ENCODE measurements at places on chromosomes 2 and 18. TPM values are rescaled to one million over a fixed set of nuclear protein-coding genes. Genes with fewer than 3 reads are reported as not detected.

Gene MAP3K19
- total RNA-seq, result not detected

Gene ARID5A
- total RNA-seq, result 83.8 TPM

Gene SP9
- total RNA-seq, result not detected

Gene VAMP8
- total RNA-seq, result 107 TPM

Gene ALPG
- total RNA-seq, result not detected

Gene DSG4
- not detected for total RNA-seq

Gene TTC39C
- total RNA-seq, result 180 TPM

Gene PRLH
- total RNA-seq, result not detected

Gene RASGRP3
- total RNA-seq, result 2.2 TPM

- H3K4me1 ChIP-seq, result no peaks in the 10 kb centered on the region
- no peaks in the 10 kb centered on the region for H3K27me3 ChIP-seq
- H3K27ac ChIP-seq, result no peak overlapping the region
- H3K4me3 ChIP-seq, result no peak overlapping the region
- no peaks in the 10 kb centered on the region for H3K36me3 ChIP-seq
Measured at GRCh38 chr18:23179416-23179815, 44.1 kb downstream of the CABLES1 start.

GRCh38 chr18:49100226-49100968 is 149.6 kb upstream of the SMAD7 start:
- DNase-seq, result no peak
- H3K36me3 ChIP-seq, result no peaks in the 10 kb centered on the region
- H3K27me3 ChIP-seq, result no peaks in the 10 kb centered on the region
- H3K4me1 ChIP-seq, result no peaks in the 10 kb centered on the region
- H3K4me3 ChIP-seq, result no peak overlapping the region

DNA sequence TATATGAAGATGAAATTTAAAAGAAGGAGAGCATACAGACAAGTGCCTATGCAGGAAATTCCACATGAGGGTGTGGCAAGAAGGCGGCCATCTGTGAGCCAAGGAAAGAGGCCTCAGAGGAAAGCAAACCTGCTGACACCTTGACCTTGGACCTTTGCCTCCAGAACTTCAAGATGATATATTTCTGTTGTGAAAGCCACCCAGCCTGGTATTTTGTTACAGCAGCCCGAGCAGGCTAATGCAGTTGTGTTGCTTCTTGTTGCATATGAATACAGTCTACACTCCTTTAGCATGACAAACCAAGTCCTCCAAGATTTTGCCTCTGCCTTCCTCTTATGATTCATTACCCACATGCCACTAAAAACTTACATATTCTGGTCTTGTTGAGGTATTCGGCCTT is 374.8 kb upstream of the TRIB2 start:
- DNase-seq, result no peak
- H3K27me3 ChIP-seq, result no peaks in the 10 kb centered on the region
- no peak overlapping the region for H3K4me3 ChIP-seq
- H3K4me1 ChIP-seq, result no peaks in the 10 kb centered on the region

GRCh38 chr18:29164020-29164706 is 987.2 kb upstream of the CDH2 start:
- H3K4me3 ChIP-seq, result no peak overlapping the region
- no peaks in the 10 kb centered on the region for H3K27me3 ChIP-seq
- no peaks in the 10 kb centered on the region for H3K4me1 ChIP-seq
- DNase-seq, result no peak

- no peaks in the 10 kb centered on the region for H3K4me1 ChIP-seq
- H3K27ac ChIP-seq, result no peak overlapping the region
- no peaks in the 10 kb centered on the region for H3K36me3 ChIP-seq
- no peaks in the 10 kb centered on the region for H3K27me3 ChIP-seq
- no peak for DNase-seq
- H3K4me3 ChIP-seq, result no peak overlapping the region
Measured at GRCh38 chr2:45253151-45253550, 243.9 kb upstream of the SIX2 start.

GRCh38 chr18:13611142-13611600 is 115.2 kb downstream of the FAM210A start:
- H3K4me1 ChIP-seq, result peaks cover 76% of the 10 kb centered on the region
- H3K4me3 ChIP-seq, result peak overlapping the region; percentile 51
- no peaks in the 10 kb centered on the region for H3K36me3 ChIP-seq
- DNase-seq, result peak; percentile 38
- no peaks in the 10 kb centered on the region for H3K27me3 ChIP-seq
- H3K27ac ChIP-seq, result peak overlapping the region; percentile 11

- DNase-seq, result no peak
- no peak overlapping the region for H3K4me3 ChIP-seq
- no peak overlapping the region for H3K27ac ChIP-seq
- H3K4me1 ChIP-seq, result no peaks in the 10 kb centered on the region
- no peaks in the 10 kb centered on the region for H3K27me3 ChIP-seq
Measured at GRCh38 chr18:37403788-37404187, 161.8 kb downstream of the CELF4 start.

DNA sequence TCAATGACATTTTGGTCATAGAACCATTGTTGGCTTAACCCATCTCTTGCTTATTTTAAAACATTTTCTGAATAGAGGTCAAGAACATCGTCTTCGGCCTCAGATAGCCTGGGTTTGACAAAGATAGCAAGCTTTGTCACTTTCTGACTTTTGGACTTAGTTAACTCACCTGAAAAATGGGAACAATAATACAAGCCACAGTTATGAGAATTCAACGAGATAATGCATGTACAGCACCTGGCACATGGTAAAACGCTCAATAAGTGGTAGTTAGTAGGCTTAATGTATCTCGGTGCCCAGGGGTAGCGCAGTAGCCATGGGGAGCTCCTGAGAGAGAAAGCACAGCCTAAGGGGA is 446 bp upstream of the COPS7B start:
- H3K27ac ChIP-seq, result peak overlapping the region; percentile 73
- H3K36me3 ChIP-seq, result peaks cover 14% of the 10 kb centered on the region
- no peaks in the 10 kb centered on the region for H3K27me3 ChIP-seq

GRCh38 chr18:72160510-72161445 is 383.4 kb downstream of the CBLN2 start:
- H3K27me3 ChIP-seq, result no peaks in the 10 kb centered on the region
- DNase-seq, result no peak
- no peak overlapping the region for H3K4me3 ChIP-seq
- no peak overlapping the region for H3K27ac ChIP-seq

GRCh38 chr2:213016984-213017351 is 134.4 kb downstream of the IKZF2 start:
- no peak overlapping the region for H3K4me3 ChIP-seq
- H3K36me3 ChIP-seq, result no peaks in the 10 kb centered on the region
- no peak for DNase-seq
- no peak overlapping the region for H3K27ac ChIP-seq
- no peaks in the 10 kb centered on the region for H3K27me3 ChIP-seq
- H3K4me1 ChIP-seq, result peaks cover 7% of the 10 kb centered on the region

- H3K27me3 ChIP-seq, result no peaks in the 10 kb centered on the region
- DNase-seq, result no peak
- no peak overlapping the region for H3K4me3 ChIP-seq
- no peaks in the 10 kb centered on the region for H3K36me3 ChIP-seq
Measured at GRCh38 chr2:122515731-122516290, 760.4 kb downstream of the TSN start.

DNA sequence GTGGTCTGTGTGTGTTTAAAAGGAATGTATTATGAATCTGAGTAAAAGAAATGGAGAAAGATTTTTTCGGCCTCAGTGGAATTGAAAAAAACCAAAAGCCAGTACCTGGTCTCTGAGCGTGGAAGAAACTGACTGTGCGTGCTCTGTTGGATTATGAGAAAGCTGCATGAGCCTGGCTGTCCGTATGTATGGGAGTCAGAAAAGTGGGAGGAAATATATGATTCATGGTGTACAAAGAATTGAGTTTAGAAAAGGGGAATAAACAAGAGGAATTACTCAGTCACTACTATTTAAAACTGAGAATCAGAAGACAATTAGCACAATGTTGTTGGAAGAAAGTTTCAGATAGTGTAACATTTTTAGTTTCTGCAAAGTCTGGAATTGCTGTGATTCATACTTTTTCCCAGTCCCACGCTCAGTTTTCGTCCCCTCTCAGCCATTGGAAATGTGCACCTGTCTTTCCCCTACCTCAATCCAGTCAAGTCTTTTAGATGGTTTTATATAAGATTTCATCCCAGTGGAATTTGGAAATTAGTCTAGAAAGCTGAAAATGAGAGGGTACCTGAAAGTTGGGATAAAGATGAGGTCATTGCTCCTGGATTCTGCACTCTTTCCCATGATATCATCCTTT is 66.4 kb upstream of the CHMP1B start:
- H3K36me3 ChIP-seq, result no peaks in the 10 kb centered on the region
- no peak overlapping the region for H3K4me3 ChIP-seq
- H3K4me1 ChIP-seq, result no peaks in the 10 kb centered on the region
- H3K27ac ChIP-seq, result no peak overlapping the region

DNA sequence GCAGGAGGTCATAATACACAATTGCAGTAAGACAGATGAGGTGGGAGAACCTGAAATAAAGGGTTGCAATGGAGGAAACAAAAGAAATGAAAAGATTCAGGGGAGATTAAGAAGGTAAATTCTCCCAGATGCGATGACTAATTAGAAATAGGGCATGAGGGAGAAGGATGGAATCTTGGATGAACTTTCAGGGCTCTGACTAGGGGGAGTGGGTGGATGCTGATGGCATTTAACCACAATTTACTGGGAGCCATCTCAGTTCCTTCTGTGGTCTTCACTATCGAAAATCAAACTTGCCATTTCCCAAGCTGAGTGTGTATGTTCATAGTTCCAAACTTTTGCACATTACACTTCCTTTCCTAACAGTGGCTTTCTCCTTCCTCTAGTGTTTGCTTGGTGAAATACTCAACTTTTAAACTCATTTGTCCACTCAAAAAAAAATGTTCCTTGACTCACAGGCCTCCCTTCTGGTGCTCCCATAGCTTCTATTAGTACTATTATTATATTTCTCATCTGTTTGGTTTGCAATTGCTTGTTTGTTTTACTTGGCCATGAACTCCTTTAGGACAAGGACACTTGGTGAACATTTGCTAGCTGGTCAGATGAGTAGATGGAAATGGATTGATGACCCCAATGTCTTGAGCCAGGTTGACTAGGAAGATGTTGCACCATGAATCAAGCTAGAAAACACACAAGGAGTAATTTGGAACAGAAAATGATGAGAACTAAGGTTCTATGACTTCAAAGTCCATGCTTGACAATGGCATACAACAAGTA is 178.5 kb downstream of the DIS3L2 start:
- no peaks in the 10 kb centered on the region for H3K27me3 ChIP-seq
- DNase-seq, result no peak

- no peaks in the 10 kb centered on the region for H3K36me3 ChIP-seq
- no peaks in the 10 kb centered on the region for H3K27me3 ChIP-seq
- H3K27ac ChIP-seq, result no peak overlapping the region
- no peak overlapping the region for H3K4me3 ChIP-seq
- DNase-seq, result no peak
Measured at GRCh38 chr18:7592305-7593071, 25.4 kb downstream of the PTPRM start.

DNA sequence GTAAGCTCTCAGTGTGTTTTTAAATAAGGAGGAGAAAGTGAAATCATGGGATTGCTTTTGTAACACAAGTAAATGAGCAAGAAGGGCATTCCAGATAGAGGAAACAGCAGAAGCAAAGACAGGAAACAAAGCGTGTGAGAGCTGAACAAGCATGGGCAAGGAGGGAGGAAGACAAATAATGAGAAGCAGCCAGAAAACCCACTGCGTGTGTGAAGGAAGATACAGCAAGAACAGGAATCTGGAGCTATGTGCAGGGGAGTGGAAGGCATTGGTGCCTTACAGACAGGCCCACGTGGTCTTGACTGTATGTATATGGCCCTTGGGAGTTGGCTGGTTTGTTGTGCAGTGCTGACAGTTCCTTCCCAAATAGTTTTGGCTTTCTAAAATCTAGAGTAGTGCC is 88.6 kb downstream of the AAK1 start:
- no peaks in the 10 kb centered on the region for H3K36me3 ChIP-seq
- H3K4me3 ChIP-seq, result no peak overlapping the region
- no peak overlapping the region for H3K27ac ChIP-seq

GRCh38 chr2:50315336-50315735 is 716.6 kb downstream of the NRXN1 start:
- H3K27me3 ChIP-seq, result no peaks in the 10 kb centered on the region
- no peak overlapping the region for H3K4me3 ChIP-seq
- no peak for DNase-seq

- no peaks in the 10 kb centered on the region for H3K4me1 ChIP-seq
- DNase-seq, result no peak
- H3K36me3 ChIP-seq, result no peaks in the 10 kb centered on the region
- no peak overlapping the region for H3K27ac ChIP-seq
Measured at GRCh38 chr18:50994031-50994430, 26.2 kb downstream of the ELAC1 start.

DNA sequence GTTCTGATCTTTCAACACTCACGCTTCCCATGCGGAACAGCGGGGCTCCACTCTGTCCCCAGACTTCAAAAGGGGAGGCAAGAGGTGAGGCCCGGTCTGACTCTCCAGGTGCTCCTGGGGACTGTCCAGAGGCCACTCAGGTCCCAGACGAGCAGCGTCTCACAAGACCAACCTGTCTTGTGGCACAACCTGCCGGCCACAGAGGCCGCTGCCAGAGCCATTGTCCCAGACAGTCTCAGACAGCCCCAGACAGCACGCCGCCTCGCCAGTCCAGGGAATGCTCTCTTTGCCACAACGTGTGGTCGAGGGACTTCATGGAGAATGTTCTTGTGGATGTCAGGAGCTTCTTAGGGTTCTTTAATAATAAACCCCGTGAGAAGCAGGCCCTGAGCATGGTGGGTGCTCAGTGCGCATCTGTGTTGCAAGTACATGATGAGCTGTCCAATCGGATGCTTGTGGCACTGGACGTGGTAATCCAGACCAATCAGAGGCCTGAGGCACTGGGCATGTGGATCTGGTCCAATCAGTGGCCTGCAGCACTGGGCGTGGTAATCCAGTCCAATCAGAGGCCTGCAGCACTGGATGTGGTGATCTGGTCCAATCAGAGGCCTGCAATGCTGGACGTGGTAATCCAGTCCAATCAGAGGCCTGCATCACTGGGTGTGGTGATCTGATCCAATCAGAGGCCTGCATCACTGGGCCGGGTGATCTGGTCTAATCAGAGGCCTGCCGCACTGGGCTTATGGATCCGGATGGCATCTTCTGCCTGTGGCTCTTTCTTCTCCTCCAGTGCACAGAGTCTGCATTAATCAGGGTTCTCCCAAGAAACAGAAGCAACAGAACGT is 76.4 kb downstream of the TMEM18 start:
- H3K4me1 ChIP-seq, result no peaks in the 10 kb centered on the region
- no peaks in the 10 kb centered on the region for H3K36me3 ChIP-seq
- H3K27ac ChIP-seq, result no peak overlapping the region
- no peak overlapping the region for H3K4me3 ChIP-seq
- DNase-seq, result no peak
- H3K27me3 ChIP-seq, result no peaks in the 10 kb centered on the region

DNA sequence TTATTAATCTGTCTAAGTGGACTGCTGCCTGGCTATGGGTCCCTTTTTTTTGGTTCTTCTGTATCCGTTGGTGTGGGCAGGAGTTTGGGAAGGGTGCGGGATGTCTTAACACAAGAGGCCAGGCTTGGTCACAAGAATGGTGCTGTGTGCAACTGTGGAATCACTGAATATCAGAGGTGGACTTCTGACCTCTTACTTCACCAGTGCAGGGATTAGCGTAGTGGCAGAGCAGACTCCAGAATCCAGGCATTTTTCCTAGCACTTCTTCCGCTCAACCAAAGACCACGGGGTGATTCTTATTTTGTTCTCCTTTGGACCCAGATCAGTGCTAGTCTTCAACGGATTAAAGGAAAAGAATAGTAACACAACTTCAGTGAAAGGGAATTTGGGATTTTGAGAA is 254.3 kb upstream of the TNP1 start:
- no peak for DNase-seq
- no peaks in the 10 kb centered on the region for H3K36me3 ChIP-seq
- no peaks in the 10 kb centered on the region for H3K27me3 ChIP-seq
- no peaks in the 10 kb centered on the region for H3K4me1 ChIP-seq

- no peak overlapping the region for H3K4me3 ChIP-seq
- H3K36me3 ChIP-seq, result no peaks in the 10 kb centered on the region
Measured at GRCh38 chr2:52745144-52745543, 1022.5 kb upstream of the CHAC2 start.
